ENCODE measurements at places on chromosomes 11 and 22.

- DNase-seq, result no peak
These were observed 74.0 kb upstream of the PHF21B start for GRCh38 chr22:45083659-45084305.

- no peak for DNase-seq
These were observed 78.1 kb downstream of the CD44 start for GRCh38 chr11:35216962-35217678.

DNA sequence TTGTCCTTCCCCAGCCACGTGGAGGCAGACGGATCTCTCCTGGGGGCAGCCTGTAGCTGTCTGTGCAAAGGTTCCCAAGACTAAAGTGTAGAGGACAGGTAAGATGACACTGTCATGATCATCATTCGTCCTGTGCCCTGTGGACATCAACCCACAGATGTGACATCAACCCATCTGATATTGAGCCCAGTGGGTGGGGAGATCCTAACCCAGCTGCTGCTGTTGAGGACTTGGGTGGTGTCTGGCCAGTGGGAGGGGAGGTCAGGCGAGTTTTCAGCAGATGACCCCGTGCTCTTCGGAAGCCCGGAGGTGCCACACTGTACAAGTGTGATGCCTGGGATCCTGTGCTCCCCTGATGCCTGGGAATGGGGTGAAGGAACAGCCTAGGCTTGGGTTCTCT, 1.2 kb upstream of the GAL start:
- DNase-seq, result no peak

DNA sequence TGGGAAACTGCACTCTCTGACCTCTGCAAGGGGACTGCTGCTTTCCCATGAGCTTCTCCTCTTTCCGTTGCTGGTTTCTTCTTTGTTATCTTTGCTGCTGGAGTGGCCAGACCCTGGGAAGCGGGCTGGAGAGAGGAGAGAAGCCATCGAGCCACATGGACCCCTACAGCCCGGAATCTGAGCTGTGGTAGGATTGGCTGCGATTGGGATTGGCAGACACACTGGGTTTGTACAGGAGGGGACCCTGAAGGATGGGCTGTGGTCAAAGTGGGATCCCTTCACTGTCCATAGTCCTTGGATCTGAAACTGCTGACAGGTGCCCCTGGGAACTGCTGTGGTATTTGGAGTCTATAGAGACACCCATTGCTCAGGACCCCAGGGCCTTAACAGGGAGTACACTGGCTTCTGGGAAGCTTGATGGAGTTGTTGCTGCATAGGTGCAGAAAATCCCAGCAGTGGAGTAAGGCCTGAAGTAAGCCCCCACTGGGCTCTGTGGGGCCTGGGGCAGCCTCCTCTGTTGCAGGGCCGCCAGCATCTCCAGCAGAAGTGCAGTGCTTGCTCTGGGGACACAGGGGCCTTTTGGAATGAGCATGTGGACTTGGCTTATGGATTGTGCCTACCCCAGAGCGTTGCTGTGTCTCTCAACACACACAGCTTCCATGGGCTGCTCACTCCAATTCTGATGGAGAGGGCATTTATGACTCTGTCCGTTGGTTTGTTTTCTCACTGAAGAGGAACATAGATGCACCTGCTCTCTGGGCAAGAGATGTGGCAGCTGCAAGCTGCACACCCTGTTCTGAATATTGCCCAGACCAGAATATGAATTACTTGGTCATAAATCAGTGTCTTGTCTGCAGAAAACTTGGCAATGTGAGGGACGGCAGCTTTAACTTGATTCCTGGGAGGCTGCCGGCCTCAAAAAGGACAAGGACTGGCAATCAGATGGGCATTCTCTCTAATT, 32.0 kb downstream of the BCR start:
- DNase-seq, result no peak

DNA sequence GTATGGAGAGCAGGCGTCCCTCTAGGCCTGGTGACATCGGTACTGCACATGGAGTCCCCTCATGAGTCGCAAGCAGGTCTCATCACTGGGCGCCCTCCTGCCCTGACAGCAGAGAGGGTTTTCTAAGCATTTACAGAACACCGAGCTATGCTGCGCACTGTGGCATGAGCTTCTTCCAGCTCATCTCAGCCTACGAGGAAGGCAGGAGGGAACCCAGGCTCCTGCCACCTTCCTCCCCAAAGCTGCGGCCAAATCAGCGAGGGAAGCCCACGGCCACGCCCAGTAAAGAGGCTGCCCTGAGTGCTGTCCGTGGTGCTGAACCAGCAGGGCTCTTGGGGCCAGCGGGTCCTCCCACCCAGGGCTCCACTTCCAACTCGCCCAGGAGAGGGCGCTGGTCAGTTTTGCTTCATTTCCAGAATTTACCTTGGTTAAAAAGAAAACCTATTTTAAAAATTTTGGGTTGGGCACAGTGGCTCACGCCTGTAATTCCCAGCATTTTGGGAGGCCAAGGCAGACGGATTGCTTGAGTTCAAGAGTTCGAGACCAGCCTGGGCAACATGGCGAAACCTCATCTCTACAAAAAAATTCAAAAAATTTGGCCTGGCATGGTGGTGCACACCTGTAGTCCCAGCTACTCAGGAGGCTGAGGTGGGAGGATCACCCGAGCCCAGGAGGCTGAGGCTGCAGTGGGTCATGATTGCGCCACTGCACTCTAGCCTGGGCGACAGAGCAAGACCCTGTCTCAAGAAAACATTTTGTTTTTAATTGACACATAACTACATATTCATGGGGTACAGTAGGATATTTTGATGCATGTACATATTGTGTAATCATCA, 34.2 kb downstream of the PHF21B start:
- peak; percentile 88 for DNase-seq

All from SK-MEL-5 (cell line).